GM12878 (cell line): ENCODE measurements at places on chromosomes 7 and 10. TPM values are rescaled to one million over a fixed set of nuclear protein-coding genes. Genes with fewer than 3 reads are reported as not detected.
A peak's percentile ranks its signal among the peaks of the same experiment; 100 is the strongest.

Gene MINDY4
- total RNA-seq: 0.38 and 0.51 TPM in 2 replicates

DNA sequence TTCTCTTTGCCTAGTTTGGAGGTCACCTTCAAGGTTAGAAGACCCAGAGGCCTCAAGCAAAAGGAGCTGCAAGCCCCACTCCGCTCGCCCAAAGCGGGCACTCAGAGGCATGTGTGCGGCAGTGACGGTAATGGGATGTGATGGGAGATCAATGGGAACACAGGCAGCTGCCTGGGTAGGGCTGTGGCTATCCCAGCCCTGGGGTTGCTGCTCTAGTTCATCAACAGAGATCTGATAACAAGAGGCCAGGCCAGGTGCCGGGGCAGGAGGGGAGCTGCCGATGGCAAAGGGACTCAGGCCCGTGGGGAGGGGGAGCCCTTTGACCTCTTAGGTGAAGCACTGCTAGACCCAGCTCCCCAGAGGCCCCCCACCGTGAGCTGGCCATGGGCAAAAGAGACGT is 52.0 kb upstream of the GNA12 start:
- DNase-seq: no peak

- DNase-seq: peak; percentile 8
Measured at GRCh38 chr7:159197066-159197975, 52.7 kb upstream of the VIPR2 start.

Gene SPDYE6
- total RNA-seq: not detected in 2 replicates

DNA sequence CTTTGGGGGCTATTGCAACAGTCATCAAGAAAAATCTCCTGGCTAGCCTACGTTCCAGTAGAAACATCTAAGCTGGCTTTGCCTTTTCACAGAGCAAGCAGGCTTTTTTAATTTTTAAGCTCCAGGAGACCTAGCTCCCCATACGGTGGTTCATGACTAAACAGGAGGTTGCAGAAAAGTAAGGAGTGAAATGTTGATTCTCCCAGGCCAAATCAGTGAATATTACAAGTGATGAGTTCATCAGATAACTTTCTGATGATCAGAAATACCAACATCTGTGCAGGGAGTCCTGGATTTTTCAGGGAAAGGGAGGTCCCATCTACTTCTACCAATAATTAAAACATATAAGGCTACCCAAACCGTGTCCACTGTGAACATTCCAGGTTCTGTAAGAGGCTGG is 477.3 kb upstream of the CELF2 start:
- no peak for DNase-seq

Gene OPALIN
- not detected in 2 replicates for total RNA-seq

DNA sequence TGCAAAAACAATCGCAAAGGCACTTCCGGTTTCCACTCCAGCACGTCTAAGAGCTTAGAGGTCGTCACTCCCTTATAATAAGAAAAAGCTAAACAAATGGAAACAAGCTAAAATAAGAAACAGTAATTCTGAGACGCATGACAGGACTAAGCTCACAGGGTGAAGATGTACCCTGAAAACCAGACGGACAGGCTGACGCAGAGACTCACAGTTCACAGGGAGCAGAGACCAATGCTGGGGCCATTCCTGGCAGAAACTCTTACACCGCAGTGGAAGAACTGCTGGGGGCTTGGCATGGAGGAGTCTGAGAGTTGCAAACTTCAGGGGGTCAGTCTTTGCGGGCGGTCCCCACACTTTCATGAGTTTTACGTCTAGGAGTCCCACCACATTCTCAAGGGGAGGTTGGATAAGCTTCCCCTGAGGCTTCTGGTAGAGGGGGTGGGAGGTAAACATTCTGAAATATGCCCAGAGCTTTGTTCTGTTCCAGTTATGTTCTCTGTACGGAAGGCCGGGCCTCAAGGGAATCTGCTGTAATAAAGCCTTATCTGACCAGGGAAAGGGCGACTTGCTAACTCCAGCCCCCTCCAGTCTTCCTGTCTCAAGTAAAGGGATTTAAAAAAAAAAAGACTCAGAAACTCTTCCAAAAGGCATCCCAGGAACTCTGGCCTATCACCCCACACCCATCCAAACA is 47.8 kb downstream of the BRI3 start:
- no peak for DNase-seq

Gene MOGAT3
- total RNA-seq: not detected in 2 replicates

DNA sequence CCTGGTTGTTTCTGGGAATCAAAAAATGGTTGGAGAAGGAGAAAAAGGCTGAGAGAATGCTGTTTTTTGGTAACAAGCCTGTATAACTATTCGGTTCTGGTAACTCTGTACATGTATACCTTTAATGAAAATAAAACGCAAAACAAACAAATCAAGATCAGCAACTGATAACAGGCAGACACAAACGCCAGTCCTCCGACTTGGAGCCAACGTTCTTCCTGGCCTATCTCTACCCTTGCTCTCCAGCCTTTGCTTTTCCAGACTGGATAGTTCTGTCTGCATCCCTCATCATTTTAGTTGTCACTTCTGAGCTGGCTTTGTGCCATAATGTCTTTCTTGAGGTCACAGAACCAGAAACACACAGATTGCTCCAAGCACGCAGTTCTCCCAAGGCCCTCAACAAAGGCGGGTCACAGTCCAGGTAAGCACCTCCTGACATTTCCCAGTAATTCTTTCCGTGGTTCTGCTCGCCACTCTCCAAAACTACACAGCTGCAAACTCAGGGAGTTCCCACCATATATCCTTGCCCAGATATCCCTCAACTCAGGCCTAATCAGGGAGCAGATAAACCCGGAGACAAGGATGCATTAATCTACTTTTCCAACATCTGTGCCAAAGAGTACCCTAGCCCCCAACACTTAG is 20.2 kb downstream of the HIP1 start:
- no peak for DNase-seq

DNA sequence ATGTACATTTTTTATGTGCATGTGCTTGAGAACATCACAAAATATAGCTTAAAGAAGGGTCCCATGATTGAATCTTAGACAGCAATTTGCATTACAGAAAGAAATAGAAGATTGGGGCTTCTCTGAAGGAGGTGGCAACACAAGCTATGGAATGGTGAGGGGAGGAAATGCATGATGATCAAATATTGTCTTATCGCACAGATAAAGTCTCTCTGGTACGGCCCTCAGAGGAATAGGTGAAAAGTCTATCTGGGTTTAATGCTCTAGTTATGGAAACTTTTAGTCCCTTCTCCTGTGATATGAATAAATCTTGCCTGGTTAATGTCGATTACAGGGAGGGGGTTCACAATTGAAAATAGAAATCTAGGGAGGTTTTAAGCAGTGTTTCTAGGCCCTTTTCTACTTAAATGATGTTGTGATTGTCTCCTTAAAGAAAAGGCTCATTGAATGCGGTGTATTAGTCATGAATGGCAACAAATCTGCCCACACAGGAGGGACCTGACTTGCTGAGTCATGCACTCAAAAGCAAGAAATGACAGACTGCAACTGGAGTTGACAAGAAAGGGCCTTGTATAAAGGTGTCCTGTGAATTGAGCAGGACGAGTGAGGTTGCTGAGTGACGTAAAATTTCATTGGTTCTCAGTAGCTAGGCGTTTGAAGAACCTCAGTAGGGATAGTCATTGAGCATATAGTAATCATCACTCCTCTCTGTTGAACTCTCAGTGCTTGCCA is 133.4 kb upstream of the CSTF2T start:
- DNase-seq: peak; percentile 8

- DNase-seq: no peak
Measured at GRCh38 chr10:28722065-28722803, 44.9 kb downstream of the BAMBI start.

GRCh38 chr7:118232837-118233236 is 8.3 kb downstream of the ANKRD7 start:
- DNase-seq: no peak

Gene HELLS
- 135 and 159 TPM in 2 replicates for total RNA-seq

- DNase-seq: peak; percentile 13
Measured at GRCh38 chr7:118311121-118311836, 86.8 kb downstream of the ANKRD7 start.

DNA sequence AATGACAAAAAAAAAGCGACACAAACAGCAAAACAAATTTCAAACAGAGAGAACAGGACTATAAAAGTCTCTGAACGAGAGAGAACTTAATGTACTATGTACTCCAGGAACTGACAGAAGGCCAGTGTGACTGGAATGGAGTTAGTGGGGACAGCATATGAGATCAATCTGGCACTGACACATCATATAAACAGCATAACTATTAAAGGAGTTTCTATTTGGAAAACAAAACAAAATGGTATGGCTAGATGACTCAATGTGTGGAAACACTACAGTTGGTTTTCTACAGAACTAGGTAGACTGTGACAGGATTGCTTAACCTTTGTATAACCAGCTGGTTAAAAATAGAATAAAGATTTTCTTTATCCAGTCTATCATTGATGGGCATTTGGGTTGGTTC is 232.9 kb upstream of the KAT6B start:
- DNase-seq: no peak

Gene MACC1
- total RNA-seq: 26.6 and 27.6 TPM in 2 replicates

DNA sequence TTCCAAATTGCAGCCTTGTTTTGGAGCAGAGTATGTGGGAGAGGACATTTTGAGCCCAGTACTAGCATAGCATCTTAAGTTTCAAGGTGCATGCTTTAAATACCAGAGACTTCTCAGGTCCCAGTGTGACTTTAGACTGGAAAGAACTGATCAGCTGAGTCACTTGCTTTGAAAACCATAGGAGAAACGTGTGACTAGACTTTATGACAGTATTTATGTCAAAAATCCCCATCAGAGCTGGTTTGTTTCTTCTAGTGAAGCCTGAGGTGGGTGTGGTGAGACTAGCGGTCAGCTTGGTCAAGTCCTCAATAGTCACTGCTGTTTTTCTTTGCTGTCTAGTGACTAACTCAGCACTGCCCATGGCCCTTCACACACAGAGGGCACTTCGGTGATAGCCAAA is 724.2 kb downstream of the GATA3 start:
- no peak for DNase-seq

Gene BHLHA15
- 2.4 and 3.0 TPM in 2 replicates for total RNA-seq

GRCh38 chr7:143980746-143981510 is 19.2 kb upstream of the OR6B1 start:
- no peak for DNase-seq

DNA sequence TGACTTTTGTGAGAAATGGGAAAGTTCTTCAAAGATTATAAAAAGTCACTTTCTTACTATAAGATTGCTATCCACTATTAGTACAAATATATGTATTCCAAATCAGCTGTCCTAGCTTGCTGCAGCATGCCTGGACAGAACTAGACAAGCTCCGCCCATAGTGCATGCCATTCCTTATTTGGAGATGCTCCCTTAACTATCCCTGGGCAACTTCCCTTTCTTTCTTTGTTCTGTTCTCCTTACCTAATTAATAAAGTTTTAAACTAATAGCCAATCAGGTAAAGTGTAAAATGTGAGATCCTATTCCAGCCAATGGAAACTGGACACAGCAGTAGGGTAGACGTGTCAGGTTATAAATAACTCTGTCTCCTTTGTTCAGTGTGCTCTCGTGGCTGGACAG is 281.9 kb downstream of the CAMK1D start:
- DNase-seq: no peak

- DNase-seq: no peak
Measured at GRCh38 chr7:64873155-64873500, 29.9 kb upstream of the ZNF273 start.

Gene PTN
- total RNA-seq: 0.16 TPM in 1 of 2 replicates, not detected in the other

DNA sequence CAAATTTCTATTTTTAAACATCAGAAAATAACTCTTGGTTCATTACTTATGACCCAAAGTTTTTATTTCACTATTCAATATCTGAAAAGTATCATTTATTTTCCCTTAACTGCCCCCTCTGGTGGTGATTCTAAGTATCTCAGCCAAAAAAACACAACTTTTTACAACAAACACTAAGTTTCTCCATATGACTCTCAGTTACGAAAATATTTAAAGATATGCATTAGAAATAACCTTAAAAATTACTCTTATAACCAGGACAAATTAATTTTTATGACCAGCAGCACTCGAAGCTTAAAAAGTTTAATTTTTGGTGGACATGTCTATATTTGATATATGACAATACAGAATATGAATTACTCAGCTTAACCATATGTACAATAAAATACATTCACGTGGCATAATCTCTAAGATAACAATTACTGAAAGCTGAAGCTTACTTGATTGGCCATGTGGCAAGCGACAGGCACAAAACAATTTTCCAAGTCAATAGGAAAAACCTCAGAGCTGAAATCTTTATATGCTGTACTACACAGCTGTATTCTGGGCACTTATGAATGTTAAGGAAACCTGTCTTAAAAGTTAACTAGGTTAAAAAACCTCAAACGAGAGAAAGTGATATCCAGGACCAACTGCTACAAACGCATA is 2.3 kb downstream of the HNRNPA2B1 start:
- DNase-seq: no peak

GRCh38 chr10:15485684-15486316 is 114.7 kb upstream of the FAM171A1 start:
- no peak for DNase-seq

DNA sequence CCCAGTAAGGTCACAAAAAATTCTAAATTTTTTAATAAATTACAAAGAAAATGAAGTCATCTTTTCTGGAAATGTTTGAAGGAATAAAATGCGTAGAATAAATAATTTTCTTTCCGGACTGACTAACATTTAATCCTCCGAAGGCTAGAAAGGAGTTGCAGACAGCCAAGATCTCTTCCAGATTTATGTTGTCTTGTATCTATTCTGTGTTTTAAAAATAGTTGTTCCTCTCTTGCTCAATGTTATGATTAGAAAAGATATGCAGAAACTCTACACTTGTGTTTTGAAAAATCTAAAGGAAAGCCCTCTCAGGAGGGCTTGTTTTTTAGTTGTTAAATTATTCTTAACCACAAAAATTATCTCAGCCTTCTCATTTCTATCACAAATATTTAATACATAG is 70.7 kb downstream of the MACC1 start:
- DNase-seq: no peak

GRCh38 chr7:70053989-70054388 is 455.7 kb downstream of the AUTS2 start:
- no peak for DNase-seq

DNA sequence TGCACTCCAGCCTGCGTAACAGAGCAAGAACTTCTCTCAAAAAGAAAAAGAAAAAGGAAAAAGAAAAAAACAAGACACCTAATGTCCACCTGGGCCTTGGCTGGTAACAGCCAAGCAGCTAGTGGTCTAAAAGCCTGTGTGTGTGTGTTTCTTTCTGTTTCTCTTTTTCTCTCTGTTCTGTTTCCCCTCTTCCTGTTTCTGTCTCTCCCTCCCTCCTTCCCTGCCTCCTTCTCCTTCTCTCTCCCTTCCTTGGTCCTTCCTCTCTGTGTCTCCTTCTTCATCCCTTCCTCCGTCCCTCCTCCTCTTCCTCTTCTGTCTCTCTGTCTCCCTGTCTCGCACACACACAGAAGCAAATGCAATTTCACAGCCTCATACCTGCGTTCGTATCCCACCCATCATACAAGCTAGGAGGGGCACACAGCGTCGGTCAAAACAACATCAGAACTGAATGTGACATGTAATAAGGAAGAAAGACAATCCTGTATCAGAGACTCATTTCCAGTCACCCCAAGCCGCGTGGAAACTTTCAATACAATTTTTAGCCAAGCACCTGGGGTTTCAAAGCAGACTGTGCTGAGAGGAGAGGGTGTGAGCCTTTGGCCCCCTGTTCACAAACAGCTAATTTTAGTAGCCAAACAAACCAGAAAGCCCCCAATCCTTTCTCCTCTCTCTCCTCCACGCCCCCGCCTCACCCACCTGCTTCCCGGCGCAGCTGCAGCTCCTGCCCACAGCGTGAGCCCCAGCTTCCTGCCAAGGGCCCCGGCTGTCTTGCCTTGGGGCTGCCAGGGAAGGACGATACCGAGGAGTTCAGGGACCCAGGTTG is 50.2 kb upstream of the GNA12 start:
- DNase-seq: peak; percentile 51

GRCh38 chr7:138166681-138167080 is 90.4 kb downstream of the AKR1D1 start:
- no peak for DNase-seq

Gene HERPUD2
- total RNA-seq: 13.0 and 13.3 TPM in 2 replicates
